Transverse colon (tissue), 4 donors: ENCODE measurements at places on chromosomes 1 and 21. TPM values are rescaled to one million over a fixed set of nuclear protein-coding genes. Genes with fewer than 3 reads are reported as not detected.

GRCh38 chr1:3365523-3366125 is 88.8 kb upstream of the ARHGEF16 start:
- DNase-seq = no peak

- no peak for DNase-seq
Observed at GRCh38 chr1:116194568-116194967, 83.4 kb downstream of the MAB21L3 start.

GRCh38 chr1:52032785-52033131 is 852 bp downstream of the KTI12 start:
- peak; percentile 58 for DNase-seq

DNA sequence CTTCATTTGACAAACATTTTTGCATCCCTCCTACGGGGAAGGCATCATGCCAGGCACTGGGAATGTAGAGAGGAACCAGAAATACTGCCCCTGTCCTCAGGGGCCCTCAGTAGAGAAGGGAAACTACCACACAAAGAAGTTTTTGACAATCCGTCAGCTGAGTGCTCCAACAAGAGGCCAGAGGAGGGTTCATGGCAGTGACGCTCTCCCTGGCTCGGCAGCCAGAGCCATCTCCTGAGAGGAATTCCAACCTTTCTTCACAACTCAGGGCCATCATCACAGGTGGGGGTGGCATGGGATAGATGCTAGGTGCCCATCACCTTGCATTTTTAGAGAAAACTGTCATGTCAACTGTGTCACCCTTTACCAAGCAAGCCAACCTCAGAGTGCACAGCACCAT is 154.1 kb downstream of the HIVEP3 start:
- DNase-seq = no peak

DNA sequence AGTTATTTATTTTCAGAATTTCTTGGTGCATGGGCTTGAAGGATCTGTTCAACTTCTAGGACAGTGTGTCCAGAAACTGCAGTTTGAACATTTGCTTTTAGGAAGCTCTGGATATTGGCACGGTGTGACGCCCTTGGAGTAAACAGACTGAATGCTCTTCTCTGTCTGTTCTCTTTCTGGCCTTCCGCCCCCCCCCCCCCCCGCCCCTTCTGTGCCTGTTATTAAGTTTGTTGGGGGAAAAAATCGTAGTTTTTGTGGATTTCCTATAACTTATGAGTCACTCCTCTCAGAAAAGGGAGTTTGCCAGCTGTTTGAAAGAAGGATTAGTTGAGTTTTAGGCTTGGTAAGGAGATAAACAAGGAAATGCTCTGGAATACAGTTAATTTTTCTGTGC is 1.2 kb downstream of the KCTD3 start:
- DNase-seq = no peak

DNA sequence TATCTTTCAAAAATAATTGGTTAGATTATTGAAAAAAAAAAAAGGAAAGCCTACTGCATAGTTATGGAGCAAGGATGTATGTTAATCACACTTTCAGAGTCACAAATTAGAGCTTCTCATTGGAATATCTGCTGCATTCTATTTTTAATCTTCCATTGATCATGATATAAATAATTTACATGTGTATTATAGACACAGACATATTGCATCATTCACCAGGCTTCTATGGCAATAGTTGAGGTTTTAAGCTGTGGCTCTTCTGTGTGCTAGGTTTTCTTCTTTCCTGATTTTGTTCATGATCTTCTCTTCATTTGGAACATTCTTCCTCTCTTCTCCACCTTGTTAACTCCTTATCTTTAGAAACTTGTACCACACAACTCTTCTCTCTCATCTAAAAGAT is 123.2 kb upstream of the HMCN1 start:
- DNase-seq = no peak

DNA sequence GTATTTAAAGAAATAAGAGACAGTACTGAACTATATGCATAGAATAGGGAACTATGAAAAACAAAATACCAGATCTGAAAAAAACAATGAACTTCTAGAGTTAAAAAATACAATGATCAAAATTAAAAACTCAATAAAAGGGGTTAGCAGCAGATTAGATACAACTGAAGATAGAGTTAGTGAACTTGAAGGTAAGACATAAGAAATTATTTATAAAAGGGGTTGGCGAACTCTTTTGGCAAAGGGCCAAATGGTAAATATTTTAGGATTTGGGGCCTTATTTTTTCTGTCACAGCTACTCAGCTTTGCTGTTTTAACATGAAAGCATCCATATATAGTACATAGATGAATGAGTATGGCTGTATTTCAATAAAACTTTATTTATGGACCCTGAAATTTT is 111.4 kb downstream of the ST3GAL3 start:
- DNase-seq = no peak

Gene LHX8
- not detected for total RNA-seq

Gene CD1B
- total RNA-seq = not detected
